ENCODE measurements at places on chromosomes 1 and 21.

- DNase-seq = no peak
Measured at GRCh38 chr1:181314959-181315358, 168.4 kb upstream of the CACNA1E start.

DNA sequence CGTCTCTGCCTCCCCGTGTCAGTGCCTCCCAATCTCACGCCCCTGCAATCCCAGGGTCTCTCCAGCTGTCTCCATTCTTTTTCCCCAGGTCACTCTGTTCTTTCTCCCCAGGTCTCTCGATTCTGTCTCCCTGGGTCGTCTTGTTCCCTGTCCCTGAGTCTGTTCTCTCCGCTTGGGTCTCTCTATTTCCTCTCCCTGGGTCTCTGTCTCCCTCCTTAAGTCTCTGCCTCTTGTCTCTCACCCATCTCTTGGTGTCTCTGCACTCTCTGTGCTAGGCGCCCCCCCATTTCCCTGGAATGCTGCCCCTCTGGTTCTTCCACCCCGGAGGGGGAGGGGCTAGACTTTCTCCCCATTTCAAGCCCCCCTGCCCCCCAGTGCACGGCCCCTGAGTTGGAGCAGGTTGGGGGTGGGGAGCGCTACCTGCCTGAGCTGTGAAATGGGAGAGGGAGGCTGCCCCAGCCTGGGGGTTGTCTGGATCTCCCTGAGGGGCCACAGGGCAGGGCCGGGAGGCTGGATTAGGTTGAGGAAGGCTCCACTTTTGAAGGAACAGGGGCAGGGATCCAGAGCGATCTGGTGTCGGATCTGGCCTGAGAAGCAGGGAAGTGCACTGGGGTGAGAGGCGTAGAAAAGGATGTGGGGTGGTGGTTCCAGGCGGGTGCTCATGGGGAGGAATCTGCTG is 1.4 kb downstream of the PTPRF start:
- no peak for DNase-seq

GRCh38 chr1:108657356-108658080 is 3.4 kb downstream of the HENMT1 start:
- DNase-seq = no peak

DNA sequence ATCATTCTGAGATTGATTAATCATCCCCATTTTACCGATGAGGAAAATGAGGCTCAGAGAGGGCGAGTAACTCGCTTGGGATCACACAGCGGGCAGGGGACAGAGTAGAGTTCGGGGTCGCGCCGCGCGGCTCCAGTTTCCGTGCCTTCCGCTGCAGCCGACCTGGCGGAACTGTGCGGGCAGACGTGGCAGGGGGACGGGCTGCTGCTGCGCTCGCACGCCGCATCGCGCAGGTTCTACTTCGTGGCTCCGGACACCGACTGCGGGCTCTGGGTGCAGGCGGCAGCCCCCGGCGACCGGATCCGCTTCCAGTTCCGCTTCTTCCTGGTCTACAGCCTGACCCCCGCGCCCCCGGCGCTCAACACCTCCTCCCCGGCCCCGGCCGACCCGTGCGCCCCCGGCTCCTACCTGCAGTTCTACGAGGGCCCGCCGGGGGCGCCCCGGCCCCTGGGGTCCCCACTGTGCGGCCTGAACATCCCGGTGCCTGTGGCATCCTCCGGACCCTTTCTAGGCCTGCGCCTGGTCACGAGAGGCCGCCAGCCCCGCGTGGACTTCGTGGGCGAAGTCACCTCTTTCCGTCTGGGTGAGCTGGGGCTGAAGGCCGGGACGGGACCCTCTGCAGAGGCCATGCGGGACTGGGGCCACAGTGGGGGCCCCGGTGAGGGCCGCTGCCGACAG is 2.3 kb downstream of the LDLRAD2 start:
- peak; percentile 24 for DNase-seq

DNA sequence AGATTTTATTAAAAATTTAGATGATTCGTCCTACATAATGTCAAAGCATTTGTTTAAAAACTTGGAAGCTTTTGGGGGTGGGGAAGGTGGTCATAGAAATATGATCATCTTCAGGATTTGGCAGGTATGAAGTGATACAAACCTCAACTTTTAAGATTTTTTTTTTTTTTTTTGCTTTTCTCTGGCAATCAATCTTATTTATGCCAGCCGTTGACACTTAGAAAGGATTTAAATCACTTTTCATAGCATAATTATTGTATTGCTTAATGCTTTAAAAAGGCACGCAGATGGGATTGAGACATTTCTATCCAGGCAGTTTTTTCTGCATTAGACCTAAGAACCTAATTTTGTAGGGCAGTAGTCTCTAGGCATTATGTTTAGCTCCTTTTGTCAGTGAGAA is 19.7 kb downstream of the MRPS6 start:
- no peak for DNase-seq

DNA sequence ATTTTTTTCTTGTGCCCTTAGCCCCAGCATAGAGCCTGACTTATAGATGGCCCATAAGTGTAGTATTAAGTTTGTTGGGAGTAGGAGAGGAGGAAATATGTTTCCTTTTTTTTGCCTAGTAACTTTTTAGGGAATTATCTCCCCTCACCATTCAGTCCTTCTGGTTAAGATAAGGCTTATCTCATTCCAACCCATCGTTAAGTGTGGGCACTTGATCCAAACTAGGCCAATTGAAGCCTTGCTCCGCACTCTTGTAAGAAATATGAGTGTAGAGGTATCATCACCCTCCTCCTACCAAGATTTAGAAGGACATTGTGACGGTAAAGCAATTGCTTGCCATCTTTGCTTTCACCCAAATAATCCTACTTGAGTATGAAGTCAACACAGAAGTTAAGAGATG is 8.8 kb upstream of the FGGY start:
- no peak for DNase-seq

DNA sequence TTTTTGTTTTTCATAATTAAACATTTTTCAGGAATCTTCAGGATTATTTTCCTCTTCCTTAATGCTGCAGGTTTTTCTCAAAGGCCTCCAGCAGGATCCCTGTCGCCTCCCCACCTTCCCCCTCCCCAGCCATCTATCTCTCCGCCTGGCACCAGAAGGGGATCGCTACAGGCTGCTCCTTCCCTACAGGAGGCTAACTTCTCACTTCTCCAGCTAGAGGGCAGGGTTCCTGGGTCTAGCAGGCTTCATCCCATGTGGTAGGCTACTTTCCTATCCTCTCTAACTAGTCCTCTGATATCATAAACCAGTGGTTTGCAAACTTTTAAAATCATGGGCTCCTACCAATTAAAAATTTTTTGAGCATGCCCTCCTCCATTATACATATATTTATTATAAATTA is 104.1 kb downstream of the KCNN3 start:
- no peak for DNase-seq

GRCh38 chr1:53400761-53401674 is 58.2 kb upstream of the DMRTB1 start:
- DNase-seq = no peak

DNA sequence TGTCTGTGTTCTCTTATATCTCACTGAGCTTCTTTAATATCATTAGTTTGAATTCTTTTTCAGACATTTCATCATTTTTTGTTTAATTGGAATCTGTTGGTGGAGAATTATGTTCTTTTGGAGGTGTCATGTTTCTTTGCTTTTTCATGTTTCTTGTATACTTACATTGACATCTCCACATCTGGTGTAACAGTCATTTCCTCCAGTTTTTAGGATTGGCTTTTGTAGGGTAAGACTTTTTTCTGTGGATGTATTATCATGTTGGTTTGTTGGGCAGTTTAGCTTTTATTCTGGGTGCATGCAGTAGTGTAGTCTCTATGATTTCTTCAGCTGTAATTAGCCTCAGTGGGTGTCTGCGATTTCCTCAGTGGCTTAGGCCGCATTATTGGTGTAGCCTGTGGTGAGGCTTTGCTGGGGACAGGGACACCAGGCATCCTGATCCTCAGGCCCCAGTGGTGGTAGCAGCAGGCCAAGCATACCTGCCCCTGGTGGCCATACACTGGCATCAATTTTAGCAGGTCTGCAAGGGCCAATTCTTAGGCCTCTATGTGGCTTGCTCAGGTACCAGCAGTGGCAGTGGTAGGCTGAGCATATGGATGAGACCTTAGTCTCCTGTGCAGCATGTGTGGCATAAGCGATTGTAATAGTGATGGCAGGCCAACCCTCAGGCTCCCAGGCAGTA is 77.6 kb upstream of the SAMD13 start:
- no peak for DNase-seq

DNA sequence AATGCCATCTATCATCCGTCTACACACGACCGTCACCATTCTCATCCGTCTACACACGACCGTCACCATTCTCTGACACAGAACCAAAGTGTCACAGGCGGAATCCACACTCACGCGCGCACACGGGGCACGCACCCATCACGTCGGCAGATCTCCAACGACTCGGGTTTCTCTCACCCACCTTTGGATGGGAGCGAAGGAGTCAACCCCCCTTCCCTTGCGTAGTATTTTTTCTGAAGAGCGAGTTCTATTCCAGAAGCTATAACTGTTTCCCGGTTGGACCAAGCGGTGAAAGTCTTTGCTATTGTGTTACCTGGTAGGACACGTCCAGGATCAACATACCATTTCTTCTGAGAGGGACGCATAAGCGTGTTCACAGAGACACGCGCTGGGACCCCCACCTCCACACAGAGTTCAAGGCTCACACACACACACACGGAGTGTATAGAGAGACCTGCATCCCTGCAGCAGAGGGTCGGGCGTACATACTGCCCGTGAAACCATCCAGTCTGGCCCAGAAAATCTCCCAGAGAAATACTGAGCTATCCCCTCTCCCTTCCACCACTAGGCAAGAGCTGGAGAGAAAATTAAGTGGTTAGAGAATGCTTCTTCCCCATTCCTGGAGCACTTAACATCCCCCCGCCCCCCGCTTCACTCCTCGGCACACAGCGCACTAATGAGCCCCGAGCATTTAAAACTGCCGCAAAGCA is 741 bp downstream of the DUSP10 start:
- peak; percentile 29 for DNase-seq

GRCh38 chr1:246302251-246302625 is 204.8 kb downstream of the SMYD3 start:
- DNase-seq = no peak

DNA sequence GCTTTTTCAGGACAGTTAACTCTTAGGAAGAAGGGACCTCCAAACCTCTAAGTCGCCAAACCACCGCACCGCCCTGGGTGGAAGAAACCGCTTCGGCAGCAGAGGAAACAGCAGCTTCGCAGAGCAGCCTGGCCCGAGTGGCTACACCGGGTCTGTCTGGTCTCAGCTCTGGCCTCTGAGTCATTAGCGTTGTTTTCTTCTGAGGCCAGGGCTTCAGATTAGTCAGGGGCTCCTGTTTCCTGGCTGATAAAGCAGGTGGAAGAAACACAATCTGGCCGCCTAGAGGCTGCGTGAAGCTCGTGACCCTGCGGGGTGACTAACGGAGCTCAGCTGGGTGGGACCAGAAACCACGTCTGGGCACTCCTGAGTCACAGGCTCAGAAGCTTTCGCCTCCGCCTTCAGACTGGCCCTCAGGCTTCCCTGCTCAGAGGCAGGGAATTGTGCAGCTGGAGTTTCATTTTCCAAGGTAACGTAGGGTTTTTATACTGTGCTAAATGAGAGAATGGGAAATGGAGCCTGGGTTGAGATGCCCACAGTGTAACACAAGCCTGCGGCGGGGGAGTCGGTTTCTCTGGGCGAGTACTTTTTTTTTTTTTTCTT is 44.9 kb downstream of the CHAF1B start:
- DNase-seq = peak; percentile 80

Measured in CD4-positive, alpha-beta T cell treated with Interleukin-15 for 1 hour (primary cell).